ENCODE measurements at places on chromosomes 3 and 15.

DNA sequence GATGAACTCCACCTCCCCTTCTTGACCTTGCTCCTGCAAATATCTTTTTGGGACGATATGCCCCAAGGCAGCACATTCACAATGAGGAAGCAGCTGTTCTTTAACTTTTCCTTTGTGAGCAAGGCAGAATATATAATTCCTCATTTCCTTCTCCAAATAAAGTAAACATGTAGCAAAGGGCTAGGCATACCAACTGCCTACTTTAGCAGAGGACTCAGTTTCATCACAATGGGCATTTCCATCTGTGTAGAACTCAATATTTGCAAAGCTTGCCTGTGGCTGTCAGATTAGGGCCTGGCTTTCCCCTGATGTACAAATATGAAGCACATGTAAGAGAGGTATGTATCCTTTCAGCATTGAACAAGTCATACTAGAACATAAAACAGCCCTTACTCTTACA is 366.9 kb downstream of the RSL24D1 start:
- DNase-seq: no peak

GRCh38 chr3:121999931-122000330 is 22.1 kb downstream of the ILDR1 start:
- no peak for DNase-seq

GRCh38 chr15:60385620-60386552 is 11.9 kb downstream of the ANXA2 start:
- no peak for DNase-seq

- DNase-seq: no peak
Measured at GRCh38 chr15:45187578-45187893, 230 bp downstream of the SHF start.

- no peak for DNase-seq
Measured at GRCh38 chr3:49523756-49524747, 30.2 kb upstream of the BSN start.

DNA sequence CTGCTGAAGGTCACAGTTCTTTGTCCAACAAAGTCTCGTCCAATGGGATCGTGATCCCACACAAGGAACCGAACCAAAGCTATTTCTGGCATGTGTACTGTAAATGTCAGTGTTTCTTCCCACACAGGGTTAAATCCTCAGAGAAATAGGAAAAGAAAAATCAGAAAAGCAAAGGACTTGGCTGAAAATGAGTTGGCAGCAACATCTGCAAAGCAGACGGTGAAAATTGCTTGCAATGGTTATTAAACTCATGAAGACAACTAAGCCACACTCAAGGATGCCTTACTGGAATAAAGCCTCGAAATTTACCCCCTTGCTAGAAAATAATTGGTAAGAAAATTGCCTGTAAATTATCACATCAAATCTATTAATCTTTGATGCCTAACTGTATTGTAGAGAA is 195.2 kb upstream of the STRIT1 start:
- no peak for DNase-seq

- no peak for DNase-seq
Measured at GRCh38 chr15:43187544-43188155, 2.4 kb downstream of the CCNDBP1 start.

GRCh38 chr15:52139599-52140462 is 27.3 kb upstream of the BCL2L10 start:
- peak; percentile 92 for DNase-seq

- DNase-seq: no peak
Measured at GRCh38 chr3:29696311-29696710, 415.4 kb downstream of the RBMS3 start.

GRCh38 chr15:89052474-89052873 is 35.8 kb upstream of the ABHD2 start:
- peak; percentile 35 for DNase-seq

GRCh38 chr15:72229076-72229946 is 1.7 kb downstream of the PKM start:
- DNase-seq: peak; percentile 74

Measured in activated CD8-positive, alpha-beta memory T cell treated with anti-CD3 and anti-CD28 coated beads, Interleukin-2, amount 50 U/mL, for 48 hours (primary cell).